Fibroblast of upper back skin (primary cell): ENCODE measurements at places on chromosomes 6 and 20.

DNA sequence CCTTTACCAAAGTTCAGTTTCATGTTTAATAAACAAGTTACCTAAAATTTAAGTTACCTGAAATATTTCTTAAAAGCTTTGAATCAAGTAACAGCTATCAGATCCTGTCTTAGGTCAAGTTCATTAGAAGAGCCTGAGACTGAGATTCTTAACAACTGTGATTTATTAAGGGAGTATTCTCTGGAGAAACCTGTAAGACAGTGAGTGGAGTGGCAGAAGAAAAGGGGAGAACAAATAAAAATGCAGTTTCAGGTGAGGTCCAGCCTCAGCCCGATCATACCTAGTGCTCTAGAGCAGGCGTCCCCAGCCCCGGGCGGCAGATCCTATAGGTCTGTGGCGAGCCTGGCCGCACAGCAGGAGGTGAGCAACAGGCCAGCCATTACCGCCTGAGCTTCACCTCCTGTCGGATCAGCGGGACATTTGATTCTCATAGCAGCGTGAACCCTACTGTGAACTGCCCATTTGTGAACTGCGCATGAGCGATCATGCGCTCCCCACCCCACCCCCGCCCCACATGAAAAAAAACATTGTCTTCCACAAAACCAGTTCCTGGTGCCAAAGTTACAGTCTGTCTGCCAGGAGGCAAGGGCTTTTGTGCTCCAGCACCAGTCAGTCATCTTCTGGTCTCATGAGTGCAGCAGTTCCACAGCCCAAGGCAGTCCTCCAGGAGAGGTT, 59.2 kb upstream of the ADGRB3 start:
- DNase-seq: peak; percentile 5

- DNase-seq: no peak
Observed at GRCh38 chr6:114153448-114153847, 182.5 kb upstream of the HDAC2 start.

DNA sequence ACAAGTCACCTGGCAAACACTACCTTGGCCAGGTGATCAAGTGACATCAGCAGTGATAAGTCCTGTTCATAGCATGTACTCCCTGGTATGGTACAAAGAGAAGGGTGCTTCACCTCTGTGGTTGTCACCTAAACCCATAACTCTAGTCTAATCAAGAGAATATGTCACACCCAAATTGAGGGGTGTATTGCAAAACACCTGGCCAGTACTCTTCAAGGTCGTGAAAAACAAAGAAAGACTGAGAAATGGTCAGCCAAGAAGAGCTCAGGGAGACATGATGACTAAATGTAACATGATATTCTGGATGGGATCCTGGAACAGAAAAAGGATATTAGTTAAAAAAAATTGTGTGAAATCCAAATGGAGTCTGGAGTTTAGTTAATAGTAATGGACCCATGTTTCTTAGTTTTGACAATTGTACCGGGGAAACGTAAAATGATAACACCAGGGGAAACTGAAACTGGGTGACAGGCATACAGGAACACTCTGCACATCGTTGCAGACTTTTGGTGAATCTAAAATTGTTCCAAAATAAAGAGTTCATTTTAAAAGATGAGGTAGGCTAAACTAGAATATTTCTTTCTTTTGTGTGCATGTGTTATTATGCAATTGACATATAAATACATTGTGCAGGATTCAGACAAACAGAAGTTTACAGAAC, 262.0 kb downstream of the CDC5L start:
- peak; percentile 74 for DNase-seq

GRCh38 chr20:48538058-48538825, 289.6 kb downstream of the PREX1 start:
- DNase-seq: peak; percentile 96

GRCh38 chr6:138107752-138108592, 753 bp upstream of the PERP start:
- DNase-seq: no peak

GRCh38 chr6:160260803-160261450, 2.3 kb upstream of the SLC22A2 start:
- DNase-seq: no peak
